NCI-H748 treated with DMSO at 0.1 percent for 48 hours (cell line): ENCODE measurements at places on chromosomes 13 and 19.

DNA sequence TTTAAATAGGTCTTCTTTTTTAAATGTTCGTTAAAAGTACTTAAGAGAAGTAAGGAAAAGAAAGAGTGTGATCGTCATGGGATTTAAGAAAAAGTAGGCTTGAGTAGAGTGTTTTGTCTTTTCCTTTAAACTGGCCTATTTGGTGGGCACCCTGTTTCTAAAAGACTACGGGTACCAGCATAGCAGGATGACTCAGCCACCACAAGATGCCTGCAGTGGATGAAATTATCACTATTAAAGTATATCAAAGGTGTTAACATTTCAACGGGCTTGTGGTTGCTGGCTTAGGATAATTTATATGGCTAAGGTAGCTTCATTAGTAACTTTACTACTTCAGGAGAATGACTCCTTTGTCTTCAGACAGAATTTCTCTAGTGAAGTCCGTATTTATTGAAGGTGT lies 112.6 kb downstream of the STARD13 start:
- no peak for DNase-seq

DNA sequence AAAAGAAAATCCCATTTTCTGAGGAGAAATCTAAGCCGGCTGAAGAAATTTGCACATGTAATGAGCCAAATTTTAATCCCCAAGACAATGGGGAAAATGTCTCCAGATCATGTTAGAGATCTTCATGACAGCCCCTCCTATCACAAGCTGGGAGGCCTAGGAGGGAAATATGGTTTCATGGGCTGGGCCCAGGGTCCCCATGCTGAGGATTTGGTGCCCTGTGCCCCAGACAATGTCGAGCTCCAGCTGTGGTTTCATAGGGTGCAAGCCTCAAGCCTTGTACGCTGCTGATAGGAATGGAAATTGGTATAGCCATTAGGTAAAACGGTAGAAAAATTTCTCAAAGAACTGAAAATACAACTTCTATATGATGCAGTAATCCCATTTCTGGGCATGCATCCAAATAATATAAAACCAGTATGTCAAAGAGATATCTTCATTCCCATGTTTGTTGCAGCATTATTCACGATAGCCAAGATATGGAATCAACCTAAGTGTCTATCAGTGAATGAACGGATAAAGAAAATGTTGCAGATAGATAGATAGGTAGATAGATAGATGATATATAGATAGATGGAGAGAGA lies 19.3 kb upstream of the FREM2 start:
- no peak for DNase-seq

DNA sequence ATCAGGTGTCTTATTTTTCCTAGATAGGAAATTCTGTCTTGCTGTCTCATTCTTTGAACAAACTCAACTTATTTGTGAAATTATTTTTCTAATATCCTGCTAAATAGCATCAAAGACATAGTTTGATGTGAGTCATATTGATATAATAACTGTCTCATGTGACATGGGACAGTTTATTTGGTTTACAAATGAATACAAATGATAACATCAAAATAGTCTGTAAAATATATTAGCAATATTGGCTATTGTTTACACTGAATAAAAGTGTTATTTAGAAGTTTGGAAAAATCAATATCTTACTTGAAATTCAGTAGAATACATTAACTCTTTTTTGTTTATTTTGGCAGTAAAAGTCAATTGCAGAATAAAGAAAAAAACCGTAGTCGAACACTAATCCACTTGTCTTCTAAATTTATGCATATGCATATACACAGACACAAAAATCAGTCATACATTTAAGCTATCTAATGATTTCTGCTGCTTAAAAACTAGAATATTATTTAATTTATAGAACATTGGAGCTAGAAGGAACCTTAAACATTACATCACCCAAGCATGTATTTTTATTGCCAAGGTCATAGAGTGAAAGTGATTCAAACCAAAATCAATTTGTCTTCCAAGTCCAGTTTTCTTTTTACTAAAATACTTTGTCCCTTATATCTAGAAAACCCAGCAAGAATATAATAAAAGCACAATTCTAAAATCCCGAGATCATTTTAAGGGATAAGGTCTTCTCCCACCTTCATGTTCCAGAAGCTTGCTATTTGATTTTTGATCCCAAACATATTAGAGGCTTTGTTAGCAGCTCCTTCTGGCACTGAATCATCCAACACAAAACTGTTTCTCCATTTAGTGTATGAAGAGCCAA lies 776.5 kb upstream of the SLITRK1 start:
- DNase-seq = no peak

DNA sequence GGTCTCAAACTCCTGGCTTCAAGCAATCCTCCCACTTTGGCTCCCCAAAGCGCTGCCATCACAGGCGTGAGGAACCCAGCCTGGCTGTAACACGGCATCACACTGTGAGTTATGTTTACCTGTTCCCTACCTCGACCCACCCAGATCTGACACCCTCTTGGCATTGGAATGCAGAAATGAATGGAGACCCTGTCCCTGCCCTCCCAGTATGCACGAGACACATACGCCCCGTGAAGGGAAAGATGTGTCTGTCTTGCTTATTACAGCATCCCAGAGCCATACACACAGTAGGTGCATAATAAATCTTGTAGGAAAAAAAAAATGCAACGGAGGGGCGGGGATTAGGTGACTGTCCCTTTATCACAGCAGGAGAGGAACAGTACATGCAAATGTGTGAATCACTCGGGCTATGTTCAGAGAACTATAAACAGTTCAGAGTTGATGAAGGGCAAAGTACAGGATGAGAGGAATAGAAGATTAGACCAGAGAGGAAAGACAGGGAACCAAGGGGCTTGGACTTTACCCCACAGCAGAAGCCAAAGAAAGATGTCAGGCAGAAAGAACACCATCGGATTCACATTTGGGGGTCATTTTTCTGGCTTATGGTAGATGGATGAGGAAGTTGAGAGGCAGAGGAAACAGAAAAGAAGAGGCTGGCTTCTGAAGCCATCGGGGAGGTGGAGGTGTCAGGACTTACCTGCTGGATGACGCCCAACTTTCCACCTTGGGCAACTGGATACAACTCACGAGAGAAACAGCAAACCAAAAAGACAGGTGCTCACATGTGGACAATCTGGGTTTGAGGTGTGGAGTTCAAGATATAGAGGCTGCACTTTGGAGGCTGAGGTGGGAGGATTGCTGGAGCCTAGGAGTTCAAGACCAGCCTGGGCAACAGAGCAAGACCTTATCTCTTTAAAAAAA lies 94.3 kb downstream of the INSR start:
- no peak for DNase-seq

- no peak for DNase-seq
Observed at GRCh38 chr13:21039097-21039800, 22.1 kb downstream of the LATS2 start.

DNA sequence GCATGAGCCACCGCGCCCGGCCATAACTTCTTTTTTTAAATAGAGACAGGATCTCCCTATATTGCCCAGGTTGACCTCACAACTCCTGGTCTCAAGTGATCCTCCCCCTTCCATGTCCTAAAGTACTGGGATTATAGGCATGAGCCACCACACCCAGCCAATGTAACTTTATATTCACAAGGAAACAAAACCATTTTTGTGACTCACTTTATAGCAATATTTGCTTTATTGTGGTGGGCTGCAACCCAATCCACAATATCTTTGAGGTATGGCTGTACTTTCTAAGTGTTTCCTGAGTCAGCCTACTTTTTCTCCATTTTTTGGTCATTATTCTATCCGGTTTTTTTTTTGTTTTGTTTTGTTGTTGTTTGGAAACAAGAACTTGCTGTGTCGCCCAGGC lies 7.9 kb upstream of the ZIM3 start:
- no peak for DNase-seq

GRCh38 chr13:49388091-49388635 lies 55.7 kb downstream of the CAB39L start:
- DNase-seq = no peak

DNA sequence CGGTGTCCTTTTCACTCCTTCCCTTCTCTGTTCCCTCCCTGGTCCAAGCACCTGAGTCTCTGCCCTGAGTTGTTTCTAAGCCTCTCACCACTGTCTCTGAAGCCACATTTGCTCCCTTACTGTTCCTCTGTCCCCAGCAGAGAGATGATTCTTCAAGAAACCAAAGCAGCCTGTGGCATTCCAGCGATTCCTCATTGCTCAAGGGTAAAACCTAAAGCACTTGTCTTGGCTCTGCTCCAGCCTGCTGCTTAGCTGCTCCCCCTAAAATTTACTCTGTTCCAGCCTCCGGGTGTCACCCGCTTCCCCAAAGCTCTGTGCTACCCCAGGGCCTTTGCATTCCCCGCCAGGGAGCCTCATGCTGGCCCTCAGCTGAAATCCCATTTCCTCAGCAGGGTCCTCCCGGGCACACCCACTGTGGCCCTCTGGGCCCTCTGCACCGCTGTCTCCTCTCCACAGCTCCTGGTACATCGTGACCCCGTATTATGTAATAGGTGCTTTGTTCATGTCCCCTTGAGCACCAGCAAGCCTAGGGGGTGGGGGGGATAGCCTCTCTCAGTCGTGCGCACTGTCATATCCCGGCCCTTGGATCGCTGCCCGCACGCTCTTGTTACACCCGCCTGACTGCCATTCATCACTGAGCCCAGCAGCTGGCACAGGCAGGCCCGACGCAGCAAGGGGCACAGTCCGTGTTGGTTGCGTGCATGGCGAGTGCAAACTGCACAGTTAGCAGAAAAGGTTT lies 15.8 kb downstream of the TECR start:
- DNase-seq = no peak

- no peak for DNase-seq
Observed at GRCh38 chr13:110520431-110521295, 40.9 kb downstream of the RAB20 start.
